ENCODE measurements at places on chromosomes 12 and 14. TPM values are rescaled to one million over a fixed set of nuclear protein-coding genes. Genes with fewer than 3 reads are reported as not detected.

The TMEM121 gene
- total RNA-seq = 1.1 TPM

The SAMD15 gene
- total RNA-seq = 7.8 TPM

GRCh38 chr14:54258382-54258781 lies 138.4 kb upstream of the CDKN3 start:
- H3K27ac ChIP-seq = no peak overlapping the region
- peaks cover 28% of the 10 kb centered on the region for H3K4me1 ChIP-seq
- no peaks in the 10 kb centered on the region for H3K36me3 ChIP-seq
- H3K27me3 ChIP-seq = no peaks in the 10 kb centered on the region

DNA sequence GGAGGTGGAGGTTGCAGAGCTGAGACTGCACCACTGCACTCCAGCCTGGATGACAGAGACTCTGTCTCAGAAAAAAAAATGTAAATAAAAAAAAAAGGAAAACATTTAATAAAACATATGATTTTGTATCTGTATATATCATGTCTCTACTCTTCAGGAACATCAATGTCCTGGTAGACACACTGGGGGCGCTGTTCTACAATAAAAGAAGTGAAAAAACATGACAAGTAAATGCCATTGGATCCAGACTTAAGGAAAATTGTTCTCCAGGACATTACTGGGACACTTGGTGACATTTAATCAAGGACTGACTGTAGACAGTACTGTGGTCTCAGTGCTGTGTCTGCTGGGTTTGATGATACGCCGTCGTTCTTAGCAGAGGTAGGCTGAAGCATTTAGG lies 15.5 kb upstream of the KLC1 start:
- H3K36me3 ChIP-seq = no peaks in the 10 kb centered on the region
- peak; percentile 36 for DNase-seq
- H3K4me1 ChIP-seq = no peaks in the 10 kb centered on the region
- H3K27me3 ChIP-seq = no peaks in the 10 kb centered on the region
- no peak overlapping the region for H3K27ac ChIP-seq

GRCh38 chr12:3994500-3994899 lies 121.3 kb upstream of the PARP11 start:
- H3K4me3 ChIP-seq = no peak overlapping the region
- no peaks in the 10 kb centered on the region for H3K4me1 ChIP-seq

The MEG3 gene
- not detected for total RNA-seq

The A2ML1 gene
- total RNA-seq = 17.3 TPM

DNA sequence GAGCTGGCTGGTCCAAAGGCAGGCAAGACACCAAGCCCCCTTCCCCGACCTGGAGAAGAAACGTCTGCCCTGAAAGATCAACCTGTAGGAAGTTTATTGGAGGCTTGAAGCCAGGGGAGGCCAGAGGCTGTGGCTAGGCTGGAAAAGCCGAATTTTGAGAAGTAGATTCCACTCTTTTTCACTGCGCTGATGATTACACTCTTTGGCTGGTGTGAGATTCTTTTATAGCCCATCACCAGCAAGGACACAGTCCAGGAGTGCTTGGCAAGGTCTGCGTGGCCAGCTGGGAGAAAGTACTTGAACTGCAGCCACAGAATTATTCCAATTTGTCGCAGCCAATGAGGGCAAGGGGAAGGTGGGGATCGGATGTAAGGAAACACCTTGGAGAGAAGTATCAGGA lies 45.0 kb downstream of the SYNE3 start:
- no peaks in the 10 kb centered on the region for H3K27me3 ChIP-seq
- no peak overlapping the region for H3K4me3 ChIP-seq
- no peak for DNase-seq
- H3K36me3 ChIP-seq = no peaks in the 10 kb centered on the region

GRCh38 chr12:124837958-124838803 lies 25.5 kb downstream of the SCARB1 start:
- H3K27me3 ChIP-seq = no peaks in the 10 kb centered on the region
- no peaks in the 10 kb centered on the region for H3K36me3 ChIP-seq
- peak overlapping the region; percentile 31 for H3K27ac ChIP-seq
- H3K4me1 ChIP-seq = peaks cover 23% of the 10 kb centered on the region
- DNase-seq = peak; percentile 97

GRCh38 chr12:13374793-13375192 lies 178.3 kb downstream of the EMP1 start:
- no peaks in the 10 kb centered on the region for H3K27me3 ChIP-seq
- H3K4me3 ChIP-seq = no peak overlapping the region
- DNase-seq = no peak
- peak overlapping the region; percentile 97 for H3K27ac ChIP-seq

DNA sequence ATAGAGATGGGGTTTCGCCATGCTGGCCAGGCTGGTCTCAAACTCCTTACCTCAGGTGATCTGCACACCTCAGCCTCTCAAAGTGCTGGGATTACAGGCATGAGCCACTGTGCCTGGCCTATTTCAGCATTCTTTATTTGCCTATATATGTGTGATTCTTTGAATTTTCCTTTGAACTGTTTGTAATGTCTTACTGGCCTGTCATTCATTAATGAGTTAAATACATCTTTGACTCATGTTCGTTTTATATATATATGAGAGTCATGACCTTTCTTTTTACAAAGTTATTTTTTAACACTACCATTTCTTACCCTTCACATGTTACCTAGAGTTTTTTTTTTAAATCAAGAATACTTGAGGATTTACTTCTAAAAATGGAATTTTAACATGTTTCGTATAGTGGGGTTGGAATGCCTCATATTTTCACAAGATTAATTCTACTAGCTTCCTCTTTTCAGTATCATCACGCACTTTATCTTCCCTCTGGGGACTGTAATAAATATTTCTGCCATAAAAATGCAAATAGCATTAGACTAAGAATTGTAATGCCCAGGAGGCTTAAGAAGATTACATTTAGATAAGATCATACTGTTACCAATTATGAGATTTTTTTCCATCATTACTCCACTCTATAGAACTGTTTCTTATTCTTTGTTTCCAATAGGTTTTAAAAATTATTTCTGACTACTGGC lies 66.7 kb downstream of the NTN4 start:
- H3K4me3 ChIP-seq = no peak overlapping the region
- H3K36me3 ChIP-seq = peaks cover 57% of the 10 kb centered on the region
- H3K4me1 ChIP-seq = peaks cover 7% of the 10 kb centered on the region

All from PC-9 (cell line).